ENCODE measurements at places on chromosomes 16 and 17.

DNA sequence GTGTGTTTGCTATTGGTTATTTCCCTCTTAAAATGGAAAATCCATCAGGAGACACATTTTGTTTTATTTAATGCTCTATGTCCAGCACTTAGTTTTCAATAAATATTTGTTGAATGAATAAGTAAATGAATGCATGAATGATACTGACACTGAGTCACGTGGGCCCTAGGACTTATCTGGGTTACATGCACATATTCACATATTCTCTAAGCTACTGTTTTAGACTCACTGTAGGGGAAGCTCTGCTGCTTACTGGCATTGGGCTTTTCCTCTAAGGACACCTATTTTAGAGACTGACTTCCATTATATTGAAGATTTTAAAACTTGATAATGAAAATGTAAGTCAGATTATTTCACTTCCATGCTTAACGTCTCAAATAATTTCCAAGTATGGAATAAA, 327.2 kb downstream of the UTP18 start:
- no peak overlapping the region for H3K4me3 ChIP-seq
- no peaks in the 10 kb centered on the region for H3K36me3 ChIP-seq
- DNase-seq, result no peak
- H3K27me3 ChIP-seq, result peaks cover 7% of the 10 kb centered on the region
- no peaks in the 10 kb centered on the region for H3K4me1 ChIP-seq

DNA sequence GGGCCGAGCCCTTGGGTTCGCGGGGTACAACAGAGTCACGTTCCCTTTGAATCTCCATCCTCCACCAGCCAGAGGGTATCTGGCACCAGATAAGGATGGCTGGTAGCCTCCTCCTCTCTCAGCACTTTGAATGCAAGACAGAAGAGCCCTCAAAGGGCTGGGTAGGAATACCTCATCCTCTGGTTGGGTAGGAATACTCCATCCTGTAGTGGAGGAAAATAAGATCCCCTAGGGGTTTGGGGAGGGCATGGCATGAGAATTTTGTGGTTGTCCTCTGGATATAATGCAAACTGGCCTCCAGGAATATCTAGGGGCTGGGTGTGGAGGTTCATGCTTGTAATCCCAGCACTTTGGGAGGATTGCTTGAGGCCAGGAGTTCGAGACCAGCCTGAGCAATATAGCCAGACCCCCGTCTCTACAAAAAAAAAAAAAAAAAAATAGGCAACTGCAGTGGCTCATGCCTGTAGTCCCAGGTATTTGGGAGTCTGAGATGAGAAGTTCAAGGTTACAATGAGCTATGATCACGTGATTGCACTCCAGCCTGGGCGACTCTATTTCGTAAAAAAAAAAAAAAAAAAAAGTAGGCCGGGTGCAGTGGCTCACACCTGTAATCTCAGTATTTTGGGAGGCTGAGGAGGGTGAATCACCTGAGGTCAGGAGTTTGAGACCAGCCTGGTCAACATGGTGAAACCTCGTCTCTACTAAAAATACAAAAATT, 2.7 kb downstream of the IGFBP4 start:
- peak overlapping the region; percentile 56 for H3K4me3 ChIP-seq
- H3K4me1 ChIP-seq, result peaks cover 23% of the 10 kb centered on the region
- DNase-seq, result no peak
- peaks cover 19% of the 10 kb centered on the region for H3K36me3 ChIP-seq
- H3K27ac ChIP-seq, result peak overlapping the region; percentile 96

DNA sequence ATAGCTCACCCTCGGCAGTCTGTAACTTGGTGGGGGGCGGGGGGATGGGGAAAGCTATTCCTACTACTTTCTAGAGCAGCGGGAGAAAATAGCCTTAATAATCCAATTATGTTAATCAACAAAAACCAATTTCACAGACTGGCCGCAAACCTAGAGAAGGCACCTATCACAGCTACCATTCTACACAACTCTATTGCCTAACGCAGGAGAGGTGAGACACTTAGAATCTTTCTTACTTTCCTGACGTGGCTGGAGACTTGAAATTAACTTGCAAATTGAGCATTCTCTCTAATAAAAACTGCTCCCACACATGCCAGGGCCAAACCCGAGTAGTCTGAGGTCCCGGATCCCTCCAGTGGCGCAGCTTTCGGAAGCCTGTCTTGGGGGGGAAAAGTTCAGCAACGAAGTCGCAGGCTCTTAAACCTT, 794 bp downstream of the SMG6 start:
- peak; percentile 20 for DNase-seq
- no peaks in the 10 kb centered on the region for H3K27me3 ChIP-seq
- H3K27ac ChIP-seq, result peak overlapping the region; percentile 88
- peaks cover 31% of the 10 kb centered on the region for H3K4me1 ChIP-seq

DNA sequence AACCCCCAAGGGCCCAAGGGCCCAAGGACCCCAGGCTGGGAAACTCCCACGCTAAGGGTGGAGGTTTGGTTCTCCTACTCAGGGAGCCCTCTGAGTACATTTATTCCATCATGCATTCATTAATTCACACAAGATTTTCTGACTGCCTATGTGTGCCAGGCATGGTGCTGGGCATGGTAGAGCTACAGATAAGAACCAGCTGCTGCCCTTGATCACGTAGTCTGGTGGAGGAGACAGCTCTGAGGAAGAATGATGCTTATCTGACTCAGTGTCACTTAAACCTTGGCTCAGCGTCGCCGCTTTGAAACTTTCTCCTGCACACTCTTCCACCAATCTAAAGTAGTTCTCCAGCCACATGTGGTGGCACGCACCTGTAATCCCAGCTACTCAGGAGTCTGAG, 3.6 kb upstream of the ARL4D start:
- peaks cover 7% of the 10 kb centered on the region for H3K36me3 ChIP-seq
- peak overlapping the region; percentile 54 for H3K27ac ChIP-seq
- no peak overlapping the region for H3K4me3 ChIP-seq
- DNase-seq, result no peak

DNA sequence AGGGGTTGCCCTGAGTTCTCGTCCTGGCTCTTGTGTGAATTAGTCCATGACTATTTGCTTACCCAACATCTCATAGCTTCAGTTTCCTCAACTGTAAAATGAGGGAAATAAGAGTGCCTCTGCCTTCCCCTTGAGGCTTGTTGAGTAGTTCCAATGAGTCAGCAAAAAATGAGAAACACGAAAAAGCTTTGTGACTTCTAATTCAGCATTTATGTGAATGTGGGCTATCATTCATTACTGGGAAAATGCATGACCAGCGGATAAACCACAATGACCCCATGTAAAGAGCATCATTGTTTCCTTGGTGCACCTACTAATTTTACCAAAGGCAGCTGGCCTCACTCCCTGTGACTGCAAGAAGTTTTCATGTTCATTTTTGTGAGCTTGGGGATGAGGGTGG, 374.6 kb upstream of the HSBP1 start:
- H3K36me3 ChIP-seq, result no peaks in the 10 kb centered on the region
- no peak overlapping the region for H3K27ac ChIP-seq
- no peaks in the 10 kb centered on the region for H3K4me1 ChIP-seq
- no peak overlapping the region for H3K4me3 ChIP-seq
- no peak for DNase-seq
- H3K27me3 ChIP-seq, result no peaks in the 10 kb centered on the region

DNA sequence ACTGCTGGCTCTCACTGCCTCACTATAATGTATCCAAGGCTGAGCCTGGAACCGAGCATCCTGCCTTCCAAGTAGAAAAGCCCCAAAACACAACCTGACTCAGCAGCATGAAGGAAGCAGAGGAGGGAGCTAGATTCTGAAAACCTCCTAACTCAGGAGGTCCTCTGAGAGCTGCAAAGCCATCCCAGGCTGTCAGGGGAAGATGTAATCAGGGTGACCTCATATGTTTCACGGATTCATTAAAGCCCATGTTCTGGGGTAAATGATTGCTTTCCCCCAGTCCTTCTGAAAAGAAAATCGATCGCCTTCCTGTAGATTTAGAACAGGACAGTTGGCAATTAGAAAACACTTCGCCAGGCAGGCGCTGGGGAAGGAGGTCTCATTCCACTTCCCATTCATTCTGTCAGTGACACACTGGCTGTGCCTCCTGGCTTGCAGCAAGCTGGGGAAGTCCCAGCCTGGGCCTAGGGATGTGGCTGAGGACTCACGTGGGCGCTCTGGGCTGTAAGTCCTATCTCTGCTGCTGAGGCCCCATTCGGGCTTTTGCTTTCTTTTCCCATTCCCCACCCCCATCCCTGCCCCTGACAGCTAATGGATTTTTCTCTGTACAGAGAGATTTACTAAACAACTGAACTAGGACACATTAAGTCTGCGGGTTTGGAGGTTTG, 75.7 kb upstream of the TMEM132E start:
- H3K27me3 ChIP-seq, result peaks cover 42% of the 10 kb centered on the region
- no peaks in the 10 kb centered on the region for H3K4me1 ChIP-seq
- H3K27ac ChIP-seq, result no peak overlapping the region
- H3K4me3 ChIP-seq, result no peak overlapping the region
- no peaks in the 10 kb centered on the region for H3K36me3 ChIP-seq
- no peak for DNase-seq

DNA sequence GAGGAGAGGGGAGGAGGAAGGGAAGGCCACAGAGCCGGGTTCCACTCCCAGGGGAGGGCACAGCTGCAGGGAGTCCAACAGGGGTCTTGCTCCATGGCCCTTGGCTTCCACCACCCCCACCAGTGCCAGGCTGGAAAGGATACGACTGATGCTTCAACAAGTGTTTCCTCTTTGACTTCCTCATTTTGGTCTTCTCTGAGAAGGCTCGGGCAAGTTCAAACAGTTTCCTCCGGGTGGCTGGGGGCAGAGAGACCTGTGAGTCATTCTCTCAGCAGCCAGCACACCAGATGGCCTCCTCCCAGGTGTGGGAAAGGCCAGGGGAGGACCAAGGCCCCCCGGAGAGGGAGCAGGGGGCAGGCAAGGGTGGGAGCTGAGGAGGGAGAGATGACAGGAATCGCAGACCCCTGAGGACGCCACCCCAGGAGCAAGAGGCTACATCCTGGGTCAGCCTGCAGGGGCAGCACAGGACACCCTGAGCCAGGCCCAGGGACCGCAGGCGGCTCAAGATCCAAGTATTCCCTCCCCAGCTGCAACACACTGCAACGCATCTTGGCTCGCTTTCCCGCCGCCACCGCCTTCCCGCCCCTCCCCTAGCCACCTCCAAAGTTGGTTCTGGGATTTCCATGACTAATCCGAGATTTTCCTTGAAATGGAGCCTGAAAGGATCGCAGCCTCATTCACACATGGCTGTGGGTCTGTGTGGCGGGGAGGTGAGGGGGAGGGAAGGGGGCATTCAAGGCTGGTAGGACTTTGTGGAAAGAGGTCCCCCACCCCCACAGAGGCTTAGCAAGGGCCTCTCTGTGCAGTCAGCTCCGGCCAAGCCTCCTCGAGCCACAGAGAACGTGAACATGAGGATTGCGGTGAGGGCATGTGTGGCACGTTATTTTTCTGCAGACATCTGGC, 18.4 kb upstream of the MRPS23 start:
- peaks cover 33% of the 10 kb centered on the region for H3K27me3 ChIP-seq
- no peak for DNase-seq
- H3K36me3 ChIP-seq, result peaks cover 3% of the 10 kb centered on the region
- no peak overlapping the region for H3K4me3 ChIP-seq

- H3K4me3 ChIP-seq, result no peak overlapping the region
- peak overlapping the region; percentile 46 for H3K27ac ChIP-seq
- no peak for DNase-seq
- no peaks in the 10 kb centered on the region for H3K27me3 ChIP-seq
- peaks cover 44% of the 10 kb centered on the region for H3K4me1 ChIP-seq
Measured at GRCh38 chr16:68146585-68146984, 61.4 kb downstream of the NFATC3 start.

- H3K27me3 ChIP-seq, result peaks cover 30% of the 10 kb centered on the region
- no peaks in the 10 kb centered on the region for H3K36me3 ChIP-seq
- H3K4me1 ChIP-seq, result peaks cover 3% of the 10 kb centered on the region
- no peak overlapping the region for H3K27ac ChIP-seq
Measured at GRCh38 chr17:10738521-10739258, 8.9 kb upstream of the TMEM220 start.

DNA sequence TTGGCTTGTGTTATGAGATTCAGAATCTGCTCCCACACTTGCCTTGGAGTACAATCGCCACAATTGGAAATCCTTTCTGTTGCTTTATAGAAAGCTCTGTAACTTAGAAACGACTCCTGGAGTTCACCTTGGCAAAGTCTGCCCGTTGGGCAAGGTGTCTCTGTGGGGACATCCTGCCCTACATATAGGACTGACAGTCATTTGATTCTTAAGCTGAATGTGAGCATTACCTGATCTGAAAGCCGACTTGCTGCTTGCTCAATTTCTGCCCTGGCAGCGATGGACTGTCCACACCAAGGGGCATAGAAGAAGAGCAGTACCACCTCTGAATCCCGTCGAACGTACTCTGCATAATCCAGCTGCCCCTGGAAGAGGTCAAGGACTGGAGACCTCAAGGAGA, 6.9 kb downstream of the TXNDC11 start:
- no peaks in the 10 kb centered on the region for H3K27me3 ChIP-seq
- H3K27ac ChIP-seq, result no peak overlapping the region
- DNase-seq, result no peak
- H3K4me3 ChIP-seq, result no peak overlapping the region
- H3K36me3 ChIP-seq, result peaks cover 69% of the 10 kb centered on the region
- H3K4me1 ChIP-seq, result peaks cover 34% of the 10 kb centered on the region

DNA sequence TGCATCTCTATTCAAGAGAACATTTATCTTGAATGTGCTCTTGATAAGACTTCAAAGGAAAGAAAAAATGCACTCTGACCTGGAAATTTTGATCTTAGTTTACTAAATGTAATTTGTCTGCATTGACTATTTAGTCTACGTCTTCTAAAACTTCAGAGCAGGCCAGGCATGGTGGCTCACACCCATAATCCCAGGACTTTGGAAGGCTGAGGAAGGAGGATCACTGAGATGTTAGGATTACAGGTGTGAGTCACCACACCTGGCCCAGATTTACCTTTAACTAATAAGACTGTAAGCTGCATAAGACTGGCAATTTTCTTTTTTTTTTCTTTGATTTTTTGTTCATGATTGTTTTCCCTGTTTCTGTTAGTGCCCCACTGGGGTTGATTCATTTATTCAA, 18.8 kb upstream of the CIITA start:
- H3K36me3 ChIP-seq, result peaks cover 3% of the 10 kb centered on the region
- H3K4me3 ChIP-seq, result no peak overlapping the region
- no peak for DNase-seq
- H3K4me1 ChIP-seq, result peaks cover under 1% of the 10 kb centered on the region
- peak overlapping the region; percentile 63 for H3K27ac ChIP-seq

GRCh38 chr16:56493126-56493525, 26.7 kb downstream of the BBS2 start:
- DNase-seq, result no peak
- H3K36me3 ChIP-seq, result peaks cover 42% of the 10 kb centered on the region
- no peak overlapping the region for H3K27ac ChIP-seq
- H3K27me3 ChIP-seq, result no peaks in the 10 kb centered on the region
- H3K4me1 ChIP-seq, result no peaks in the 10 kb centered on the region

DNA sequence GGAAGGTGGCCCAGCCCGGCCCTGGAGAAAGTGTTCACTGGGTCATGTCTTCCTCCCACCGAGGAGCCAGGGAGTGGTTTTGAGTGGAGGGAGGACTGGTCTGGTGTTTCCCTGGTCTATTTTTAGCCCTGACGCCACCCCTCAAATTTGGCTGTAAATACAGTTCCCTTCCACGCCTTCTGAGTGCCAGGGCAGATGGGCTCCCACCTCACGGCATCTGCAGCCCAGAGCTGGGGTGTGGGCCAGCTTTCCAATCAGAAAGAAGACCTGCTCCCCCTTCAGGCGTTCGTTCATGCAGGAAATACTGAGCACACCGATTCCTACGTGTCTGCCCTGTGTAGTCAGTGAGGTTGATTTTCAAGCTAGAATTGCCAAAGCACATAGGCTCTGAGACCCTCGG, 53.7 kb downstream of the SNX20 start:
- H3K4me1 ChIP-seq, result peaks cover 11% of the 10 kb centered on the region
- peak; percentile 7 for DNase-seq
- peak overlapping the region; percentile 40 for H3K4me3 ChIP-seq
- H3K27me3 ChIP-seq, result no peaks in the 10 kb centered on the region
- no peaks in the 10 kb centered on the region for H3K36me3 ChIP-seq

GRCh38 chr16:23898682-23899430, 63.1 kb downstream of the PRKCB start:
- DNase-seq, result no peak
- peak overlapping the region; percentile 5 for H3K27ac ChIP-seq
- no peak overlapping the region for H3K4me3 ChIP-seq
